ENCODE measurements at places on chromosomes 12 and 14.
A peak's percentile ranks its signal among the peaks of the same experiment; 100 is the strongest.

GRCh38 chr12:26648999-26649398, 184.0 kb downstream of the ITPR2 start:
- no peak for DNase-seq

DNA sequence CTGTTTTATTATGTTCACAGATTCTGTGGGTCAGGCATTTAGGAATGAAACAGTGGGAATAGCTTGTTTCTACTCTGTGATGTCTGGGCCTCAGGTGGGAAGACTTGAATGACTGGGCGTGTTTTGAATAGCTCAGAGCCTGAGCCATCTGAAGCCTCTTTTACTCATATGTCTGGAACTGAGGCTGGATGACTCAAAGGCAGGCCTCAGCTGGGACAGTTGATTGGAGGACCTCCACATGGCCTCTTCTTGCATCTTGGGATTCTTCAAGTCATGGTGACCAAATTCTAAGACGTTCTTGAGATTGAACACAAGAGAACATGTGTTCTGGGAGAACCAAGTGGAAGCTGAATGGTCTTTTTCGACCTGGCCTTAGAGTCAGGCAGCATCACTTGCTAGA, 45.8 kb upstream of the TBX3 start:
- DNase-seq: no peak

DNA sequence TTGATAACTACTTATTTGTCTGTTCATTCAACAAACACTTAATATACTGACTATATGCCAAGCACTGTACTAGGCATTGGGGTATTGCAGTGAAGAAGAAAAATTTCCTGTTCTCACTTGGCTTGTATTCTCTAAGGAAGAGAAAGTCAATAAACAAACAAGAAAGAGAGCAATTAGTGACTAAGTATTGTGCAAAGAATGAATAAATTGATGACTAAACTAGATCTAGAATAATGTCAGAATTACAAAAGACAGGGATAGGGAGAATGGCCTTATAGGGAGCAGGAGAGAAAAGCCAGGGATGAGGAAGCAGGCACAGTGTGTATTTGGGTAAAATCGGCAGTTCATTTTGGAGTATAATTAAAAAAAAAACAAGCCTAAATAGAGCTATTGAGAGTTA, 4.2 kb upstream of the LIN7A start:
- no peak for DNase-seq

- no peak for DNase-seq
Observed at GRCh38 chr14:65195042-65195719, 92.9 kb upstream of the MAX start.

GRCh38 chr12:111384596-111384995, 15.7 kb upstream of the PHETA1 start:
- no peak for DNase-seq

GRCh38 chr12:83769151-83769550, 1082.4 kb downstream of the TMTC2 start:
- DNase-seq: no peak

DNA sequence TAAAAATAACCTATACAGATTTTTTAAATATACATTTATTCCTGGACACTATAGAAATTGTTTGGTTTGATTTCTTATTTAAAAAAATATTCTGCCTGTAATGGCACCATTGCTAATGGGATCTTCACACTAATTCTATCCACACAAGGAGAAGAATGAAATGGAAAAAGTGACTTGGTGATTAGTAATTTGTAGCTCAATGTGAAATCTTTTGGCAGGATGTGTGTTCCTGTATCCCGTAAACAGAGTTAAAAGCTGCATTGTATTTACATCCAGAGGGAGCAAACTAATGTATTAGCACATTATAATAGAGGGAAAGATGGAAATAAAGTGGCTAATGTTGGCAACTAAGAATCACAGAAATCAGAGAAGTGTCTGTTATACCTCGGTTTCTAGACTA, 1455.3 kb upstream of the FLRT2 start:
- DNase-seq: no peak

DNA sequence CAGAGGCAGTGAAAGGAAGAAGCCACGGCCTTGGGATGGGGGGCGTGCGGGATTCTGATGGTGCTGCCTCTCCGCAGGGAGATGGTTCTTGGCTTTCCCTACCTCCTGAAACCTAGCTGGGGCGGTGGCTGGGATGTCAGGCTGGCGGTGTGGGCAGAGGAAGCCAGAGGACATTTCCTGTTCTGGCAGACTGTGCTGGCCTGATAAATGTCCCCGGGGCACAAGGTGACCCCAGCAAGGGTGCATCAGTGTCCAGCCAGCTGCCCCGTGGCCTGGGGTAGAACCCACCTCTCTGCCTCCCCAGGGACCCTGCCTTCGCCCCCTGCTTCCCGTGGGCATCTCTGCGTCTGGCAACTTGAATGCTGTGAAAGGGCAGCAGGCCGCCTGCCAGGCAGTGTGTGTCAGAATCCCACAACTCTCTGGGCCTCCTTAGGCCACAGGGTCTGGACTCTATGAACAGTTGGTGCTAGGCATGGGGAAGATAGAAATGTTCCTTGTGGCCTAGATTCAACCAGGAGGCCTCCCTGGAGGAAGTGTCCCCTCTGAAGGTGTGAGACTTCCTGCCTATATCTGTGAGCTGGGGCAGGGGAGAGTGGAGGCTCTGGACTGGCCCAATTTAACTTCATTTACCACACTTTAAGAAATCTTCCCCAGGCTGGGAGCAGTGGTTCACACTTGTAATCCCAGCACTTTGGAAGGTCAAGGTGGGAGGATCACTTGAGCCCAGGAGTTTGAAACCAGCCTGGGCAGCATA, 4.9 kb downstream of the SH2B3 start:
- no peak for DNase-seq

DNA sequence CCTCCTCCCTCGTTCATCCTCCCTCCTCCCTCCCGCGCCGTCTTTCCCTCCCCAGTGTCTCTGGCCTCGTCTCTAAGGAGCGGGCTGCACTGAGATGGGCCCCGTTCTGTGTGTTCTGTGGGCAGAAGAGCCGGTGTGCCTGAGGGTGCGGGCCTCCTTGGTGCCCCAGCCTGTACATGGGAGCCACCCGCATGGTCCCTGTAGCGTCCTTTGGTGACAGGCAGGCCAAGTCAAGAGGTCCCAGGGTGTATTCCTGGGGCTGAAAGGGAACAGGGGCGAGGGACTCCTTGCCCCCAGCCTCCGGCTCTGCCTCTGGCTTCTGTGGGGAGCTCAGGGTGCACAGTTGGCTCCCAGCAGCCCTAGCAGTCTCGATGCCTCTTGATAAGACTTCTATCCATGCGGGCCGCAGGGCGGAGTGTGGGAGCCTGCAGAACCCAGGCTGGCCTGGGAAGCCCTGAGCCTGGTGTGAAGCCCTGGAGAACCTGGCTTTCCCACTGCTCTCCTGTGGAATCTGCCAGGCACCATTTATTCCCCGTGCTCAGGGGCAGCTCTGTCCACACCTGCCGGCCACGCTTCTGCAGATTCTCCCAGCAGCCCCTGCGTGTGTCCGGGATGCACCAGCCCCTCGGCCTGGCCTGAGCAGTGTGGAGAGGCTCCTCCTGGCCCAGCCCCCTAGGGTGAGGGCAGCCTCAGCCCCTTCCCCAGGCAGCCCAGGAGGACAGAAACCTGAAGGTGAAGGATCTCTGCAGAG, 181.3 kb downstream of the KIF26A start:
- DNase-seq: peak; percentile 47

All from BE2C (cell line).